ENCODE measurements at places on chromosomes 6 and 20.
A peak's percentile ranks its signal among the peaks of the same experiment; 100 is the strongest.

DNA sequence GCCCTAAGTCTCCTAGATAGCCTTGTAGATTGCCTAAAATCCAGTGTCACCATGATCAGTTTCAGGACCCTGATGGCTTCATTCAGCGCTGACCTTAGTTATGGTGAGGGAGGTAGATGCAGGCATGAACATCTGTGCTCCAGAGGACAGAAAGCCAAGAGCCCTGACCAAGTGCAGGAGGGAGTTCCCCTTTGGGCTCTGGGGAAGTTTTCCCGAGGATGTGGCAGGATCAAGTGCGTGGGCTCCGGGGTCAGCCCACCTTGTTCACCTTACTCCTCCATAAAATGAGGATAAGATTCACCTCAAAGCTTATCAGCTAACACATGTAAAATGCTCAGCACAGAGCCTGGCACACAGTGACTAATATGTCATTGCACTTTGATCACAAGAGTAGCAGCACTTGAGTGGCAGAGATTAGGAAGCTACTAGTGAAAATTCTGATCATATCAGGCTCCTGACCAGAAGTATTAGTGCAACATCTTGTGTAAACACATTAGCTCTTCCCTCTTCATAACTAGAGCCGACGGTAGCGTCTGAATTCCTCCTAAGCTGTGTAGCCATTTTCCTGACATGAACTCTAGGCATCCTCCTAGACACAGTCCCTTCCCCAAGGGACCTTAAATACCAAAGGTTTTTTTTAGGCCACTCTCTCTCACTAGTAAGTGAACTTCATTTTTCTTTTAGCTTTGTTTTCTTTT lies 125.2 kb downstream of the SULF2 start:
- DNase-seq = no peak

GRCh38 chr6:158666628-158667359 lies 16.9 kb downstream of the SYTL3 start:
- DNase-seq = peak; percentile 76

DNA sequence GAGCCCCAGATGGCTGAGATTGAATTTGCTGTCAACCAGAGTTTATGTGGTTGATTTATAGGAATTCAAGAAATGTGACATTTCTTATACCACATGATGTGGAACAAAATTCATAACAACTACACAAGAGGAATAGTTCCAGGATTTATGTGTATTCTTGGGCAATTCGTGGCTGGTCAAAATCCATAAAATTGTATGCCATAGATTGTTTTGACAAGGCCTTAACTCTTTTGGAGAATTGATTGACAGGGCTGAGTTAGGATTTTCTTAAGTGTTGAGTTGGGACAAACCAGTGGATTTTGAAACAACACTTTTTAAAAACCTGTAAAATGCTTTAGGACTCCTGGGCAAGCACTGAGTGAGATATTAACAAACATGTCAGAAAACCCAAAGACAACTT lies 19.4 kb upstream of the SLC2A12 start:
- DNase-seq = no peak

DNA sequence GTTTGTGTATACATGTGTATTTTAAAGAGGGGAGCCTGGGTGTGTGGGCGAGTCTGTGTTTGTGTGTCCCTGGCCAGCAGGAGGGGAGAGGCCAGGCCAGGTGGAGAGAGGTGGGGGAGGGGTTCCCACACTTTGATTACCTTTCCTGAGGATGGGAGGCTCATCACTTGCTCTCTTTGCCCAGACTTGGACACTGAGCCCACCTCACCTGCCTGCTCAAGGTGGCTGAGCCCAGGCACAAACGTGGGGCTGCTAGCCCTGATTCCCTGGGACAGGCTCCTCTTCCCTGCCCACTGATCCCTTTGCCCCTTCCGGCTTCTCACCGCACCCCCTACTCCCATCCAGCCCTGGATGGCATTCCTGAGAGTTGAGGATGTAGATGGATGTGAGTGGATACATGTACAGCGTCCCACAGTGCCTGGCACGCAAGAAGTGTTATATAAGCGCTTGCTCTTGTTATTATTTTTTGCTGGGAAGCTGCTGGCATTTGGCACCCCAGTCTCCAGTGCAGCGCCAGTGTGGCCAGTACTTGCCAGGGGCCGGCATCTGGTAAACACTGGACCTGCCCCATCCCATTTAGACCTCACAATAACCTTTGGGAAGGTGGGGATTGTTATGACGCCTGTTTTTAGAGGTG lies 2.7 kb downstream of the CEBPB start:
- peak; percentile 52 for DNase-seq

DNA sequence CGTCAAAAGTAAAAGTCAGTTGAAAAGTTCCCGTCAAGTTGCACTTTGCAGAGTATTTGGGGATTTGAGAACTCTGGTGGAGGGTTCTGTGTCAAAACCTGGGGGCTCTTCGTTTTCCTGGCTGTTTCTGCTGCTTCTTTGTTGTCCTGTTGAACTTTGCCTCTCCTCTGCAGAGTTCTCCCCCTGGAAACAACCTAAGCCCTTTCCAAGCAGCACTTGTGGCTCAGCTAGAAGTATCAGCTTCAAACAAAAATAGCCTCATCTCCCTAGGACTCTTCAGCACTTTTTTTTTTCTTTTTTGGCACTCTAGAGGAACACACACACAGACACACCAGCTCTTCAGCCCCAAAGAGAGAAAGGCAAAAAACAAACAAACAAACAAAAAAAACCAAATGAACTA lies at the start of gene TRDN:
Gene TRDN (minus strand): TSS at position 169 of the 400 bp plus-strand sequence. CDS start 175 bp downstream, outside the sequence.
- no peak for DNase-seq

DNA sequence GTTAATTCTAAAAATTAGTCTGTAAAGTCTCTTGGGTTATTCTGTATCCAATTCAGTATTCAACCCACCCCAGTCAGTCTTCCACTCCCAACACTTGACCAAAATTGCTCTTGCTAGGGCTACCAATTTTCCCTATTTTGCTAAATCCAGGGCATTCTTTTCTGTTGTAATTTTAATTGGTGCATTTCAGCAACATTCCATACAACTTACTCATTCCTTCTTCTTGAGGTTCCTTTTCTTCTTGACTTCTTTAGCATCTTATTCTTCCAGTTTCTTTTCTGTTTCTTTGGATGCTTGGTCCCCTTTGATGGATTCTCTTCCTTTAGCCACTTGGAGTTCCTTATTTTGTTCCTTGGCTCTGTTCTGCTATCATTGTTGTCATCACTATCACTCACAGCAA lies 11.2 kb upstream of the GRM1 start:
- DNase-seq = no peak

GRCh38 chr6:149864578-149865535 lies 698 bp upstream of the LRP11 start:
- DNase-seq = no peak

DNA sequence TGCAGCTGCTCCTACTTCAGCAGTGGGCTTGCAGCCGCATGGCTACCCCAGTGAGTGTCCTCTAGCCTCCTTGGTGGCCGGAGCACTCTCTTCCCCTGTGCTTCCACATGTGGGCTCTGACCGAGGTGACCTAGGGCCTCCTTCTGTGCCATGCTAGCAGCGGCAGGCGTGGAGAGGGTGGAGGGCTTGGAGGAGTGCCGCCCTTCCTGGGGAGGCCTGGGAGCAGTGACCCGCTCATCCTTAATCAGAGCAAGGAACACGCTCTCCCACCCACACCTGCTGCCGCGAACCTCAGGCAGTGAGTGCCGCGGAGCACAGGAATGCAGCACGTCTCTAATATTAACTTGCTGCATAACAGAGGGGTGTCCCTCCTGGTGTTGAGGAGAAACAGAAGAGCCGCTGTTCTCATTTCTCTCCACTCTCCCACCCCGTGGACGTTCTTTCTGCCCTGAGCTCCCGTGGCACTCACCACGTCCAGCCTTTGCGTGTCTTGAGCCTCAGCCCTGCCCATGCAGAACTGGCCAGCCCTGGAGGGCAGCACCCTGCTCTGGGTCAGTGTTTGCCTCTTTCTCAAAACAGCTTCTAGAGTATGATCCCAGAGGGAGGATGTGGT lies 31.9 kb downstream of the DUSP22 start:
- no peak for DNase-seq

- DNase-seq = no peak
Measured at GRCh38 chr6:79152269-79152737, 74.2 kb upstream of the PHIP start.
